Psoas muscle (tissue), 8 donors: ENCODE measurements at places on chromosomes 4 and X.

DNA sequence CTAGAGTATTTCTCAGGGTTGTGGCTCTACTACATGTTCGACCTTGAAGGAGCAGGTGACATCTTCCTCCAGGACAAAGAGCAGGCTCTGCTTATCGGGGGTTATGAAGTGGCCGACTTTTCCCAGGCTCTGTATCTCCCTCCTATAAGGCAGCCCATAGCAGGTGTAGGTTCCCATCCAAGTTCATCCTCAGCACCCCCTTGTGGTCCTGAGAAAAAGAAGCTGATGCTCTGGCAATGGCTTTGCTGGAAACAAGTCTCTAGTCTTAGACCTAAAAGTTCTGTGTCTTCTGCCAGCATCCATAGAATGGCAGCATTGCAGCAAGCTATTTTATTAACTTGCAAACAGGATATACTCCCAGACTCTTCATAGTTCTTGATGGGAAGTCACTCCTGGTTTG, 836.6 kb upstream of the PRKX start:
- no peak for DNase-seq

- peak; percentile 67 for DNase-seq
These were observed 108.8 kb downstream of the SPRY1 start for GRCh38 chr4:123505095-123506010.

- DNase-seq, result no peak
These were observed 203.1 kb downstream of the TEX13C start for GRCh38 chrX:125522752-125523151.

- DNase-seq, result no peak
These were observed 42.2 kb downstream of the TBCK start for GRCh38 chr4:106273831-106274230.

GRCh38 chr4:83268491-83268890, 16.1 kb downstream of the COQ2 start:
- no peak for DNase-seq
